ENCODE measurements at places on chromosomes 5 and 9.

GRCh38 chr5:122907276-122907675 lies 61.9 kb downstream of the SNX24 start:
- no peak for DNase-seq

GRCh38 chr5:150780816-150781221 lies 2.3 kb downstream of the SMIM3 start:
- DNase-seq = no peak

- no peak for DNase-seq
Observed at GRCh38 chr5:125189531-125189941, 443.1 kb upstream of the ZNF608 start.

- DNase-seq = no peak
Observed at GRCh38 chr9:38439291-38439915, 15.1 kb upstream of the IGFBPL1 start.

DNA sequence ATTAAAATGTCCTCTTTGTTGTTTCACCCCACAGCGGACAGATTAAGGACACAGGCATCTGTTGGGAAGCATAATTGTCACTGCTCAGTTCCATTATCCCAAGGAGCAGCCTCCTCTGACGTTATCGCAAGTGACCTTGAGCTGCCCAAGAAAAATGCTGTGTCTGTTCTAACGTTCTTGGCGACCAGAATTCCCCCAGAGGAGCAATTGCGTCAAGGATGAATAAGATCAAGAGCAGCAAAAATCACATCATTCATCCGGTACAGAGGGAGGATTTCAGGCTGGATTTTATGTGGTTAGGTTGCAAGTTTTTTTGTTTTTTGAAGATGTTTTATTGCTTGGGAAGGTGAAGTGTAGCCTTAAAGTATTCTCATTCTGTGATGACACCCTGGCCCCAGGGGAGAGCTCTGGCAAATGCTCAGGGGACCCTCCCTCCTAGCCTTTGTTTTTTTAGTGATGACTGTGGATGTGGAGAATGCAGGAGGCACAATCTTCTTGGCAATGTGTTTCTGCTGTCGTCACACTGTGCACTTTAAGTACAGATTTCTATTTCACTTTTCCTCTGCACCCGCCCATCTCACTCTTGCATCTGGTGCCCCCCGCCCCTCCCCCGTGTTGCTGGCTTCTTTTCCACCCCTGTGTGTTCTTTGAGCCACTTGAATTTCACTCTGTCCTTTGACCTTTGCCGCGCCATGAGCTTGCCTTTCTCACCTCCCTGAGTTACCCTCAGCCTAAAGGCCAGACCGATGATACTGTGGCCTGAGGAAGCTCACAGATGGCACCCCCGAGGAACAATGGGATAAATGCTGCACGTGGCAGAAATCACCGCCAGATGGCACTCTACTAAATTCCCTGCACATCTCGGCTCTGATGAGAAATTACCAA lies 308.5 kb downstream of the RAB3C start:
- no peak for DNase-seq

DNA sequence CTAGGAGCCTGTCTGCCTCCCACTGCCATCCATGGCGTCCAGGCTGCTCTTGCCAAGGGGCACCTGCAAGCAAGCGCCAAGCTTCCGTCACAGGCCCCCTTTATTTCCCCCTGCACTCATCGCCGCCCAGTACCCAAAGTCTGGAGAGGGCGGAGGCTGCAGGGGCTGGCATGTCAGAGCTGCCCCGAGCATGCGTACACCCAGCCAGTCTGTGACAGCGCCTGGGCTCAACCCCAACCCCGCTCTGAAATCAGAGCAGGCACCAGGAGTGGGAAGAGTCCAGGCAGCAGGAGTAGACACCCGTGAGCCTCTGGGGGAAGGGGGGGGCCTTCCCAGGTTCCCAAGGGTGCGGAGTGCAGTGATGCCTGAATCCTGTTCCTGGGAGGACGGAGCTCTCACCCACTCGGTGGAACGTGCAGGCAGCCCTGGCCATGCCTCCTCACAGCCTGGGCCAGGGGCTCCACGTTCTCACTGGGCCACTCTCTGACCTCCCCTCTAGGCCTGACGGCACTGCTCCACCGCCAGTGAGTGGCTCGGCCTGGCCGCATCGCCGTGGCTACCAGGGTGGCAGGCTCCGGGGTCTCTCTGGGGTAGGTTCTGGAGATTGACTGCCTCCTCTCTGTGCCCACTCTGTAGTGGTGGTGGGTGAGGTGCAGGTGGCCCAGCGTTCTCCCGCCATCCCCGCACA lies 469.0 kb downstream of the CDH9 start:
- no peak for DNase-seq

GRCh38 chr5:151200913-151201595 lies 22.8 kb downstream of the CCDC69 start:
- no peak for DNase-seq

- DNase-seq = no peak
Observed at GRCh38 chr9:111597852-111598732, 1.4 kb downstream of the PTGR1 start.

DNA sequence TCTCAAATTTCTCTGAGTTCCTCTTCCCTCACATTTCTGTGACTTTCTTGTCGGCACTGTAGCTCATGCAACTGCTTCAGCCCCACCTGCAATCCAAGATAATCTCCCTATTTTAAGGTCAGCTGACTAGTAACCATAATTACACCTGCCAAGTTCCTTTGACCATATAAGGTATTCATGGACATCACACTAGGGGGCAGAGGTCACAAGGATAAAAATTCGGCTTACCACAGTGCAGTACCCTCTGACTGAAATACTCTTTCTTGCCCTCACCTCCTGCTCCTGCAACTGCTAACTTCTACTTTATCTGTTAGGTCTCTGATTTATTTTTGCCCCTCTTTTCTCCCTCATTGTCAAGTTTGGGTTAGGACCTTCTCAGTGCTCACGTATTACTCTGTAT lies 144.2 kb downstream of the GDNF start:
- DNase-seq = no peak

DNA sequence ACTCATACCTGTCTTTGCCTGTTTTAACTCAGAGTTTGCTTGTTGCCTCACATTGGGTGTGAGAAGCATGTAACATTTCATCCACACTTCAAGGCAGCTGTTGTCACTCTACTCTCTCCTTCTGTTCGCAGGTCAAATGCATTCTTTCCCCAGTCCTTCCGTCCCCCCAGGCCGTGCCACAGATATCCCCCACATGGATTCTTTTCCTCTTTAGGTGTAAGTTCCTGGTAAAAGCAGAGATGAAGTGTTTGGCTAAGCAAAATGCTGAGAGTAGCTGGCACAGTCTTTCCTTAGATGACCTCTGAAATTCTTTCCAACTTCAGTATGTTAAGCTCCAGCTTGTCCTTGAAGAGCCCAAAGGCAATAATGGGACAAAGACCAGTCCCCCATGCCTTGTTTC lies 328.2 kb downstream of the SLIT3 start:
- no peak for DNase-seq

- no peak for DNase-seq
Observed at GRCh38 chr9:35552837-35553236, 52.2 kb upstream of the TESK1 start.

GRCh38 chr9:86407022-86407421 lies 52.8 kb upstream of the TUT7 start:
- DNase-seq = no peak

DNA sequence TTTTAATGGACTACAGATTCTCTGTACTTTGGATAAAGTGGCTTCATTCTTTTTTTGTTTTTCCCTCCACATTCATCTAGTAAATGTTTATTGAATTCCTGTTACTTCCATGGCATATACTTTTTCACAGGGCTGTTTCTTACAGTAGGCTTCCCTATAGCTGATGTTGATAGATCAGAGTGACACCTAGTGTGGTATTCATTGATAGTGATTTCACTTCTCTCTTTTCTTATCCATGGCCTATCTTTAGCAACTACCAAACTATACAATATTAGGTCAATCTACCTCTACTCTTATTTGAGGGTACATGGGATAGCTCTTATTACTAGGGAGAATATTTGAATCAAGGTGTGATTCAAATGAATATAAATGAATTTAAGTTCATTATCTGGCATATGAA lies 35.8 kb downstream of the FSD1L start:
- DNase-seq = no peak

GRCh38 chr5:37835380-37835973 lies 4.4 kb downstream of the GDNF start:
- no peak for DNase-seq

DNA sequence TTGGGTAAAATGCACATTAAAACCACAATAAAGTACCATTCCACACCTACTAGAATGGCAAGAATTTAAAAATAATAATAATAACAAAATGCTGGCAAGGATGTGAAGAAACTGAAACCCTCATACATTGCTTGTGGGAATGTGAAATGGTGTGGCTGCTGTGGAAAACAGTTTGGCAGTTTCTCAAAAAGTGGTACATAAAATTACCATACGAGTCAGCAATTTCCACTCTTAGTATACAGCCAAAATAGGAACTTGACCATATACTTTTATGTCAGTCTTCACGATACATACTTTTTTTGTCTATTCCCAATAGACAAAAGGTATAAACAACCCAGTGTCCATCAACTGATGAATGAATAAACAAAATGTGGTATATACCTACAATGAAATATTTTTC lies 15.6 kb downstream of the FKBP15 start:
- DNase-seq = no peak

- DNase-seq = no peak
Observed at GRCh38 chr5:169127431-169127830, 173.5 kb downstream of the SLIT3 start.

- DNase-seq = no peak
Observed at GRCh38 chr5:77893225-77893860, 117.2 kb upstream of the TBCA start.

DNA sequence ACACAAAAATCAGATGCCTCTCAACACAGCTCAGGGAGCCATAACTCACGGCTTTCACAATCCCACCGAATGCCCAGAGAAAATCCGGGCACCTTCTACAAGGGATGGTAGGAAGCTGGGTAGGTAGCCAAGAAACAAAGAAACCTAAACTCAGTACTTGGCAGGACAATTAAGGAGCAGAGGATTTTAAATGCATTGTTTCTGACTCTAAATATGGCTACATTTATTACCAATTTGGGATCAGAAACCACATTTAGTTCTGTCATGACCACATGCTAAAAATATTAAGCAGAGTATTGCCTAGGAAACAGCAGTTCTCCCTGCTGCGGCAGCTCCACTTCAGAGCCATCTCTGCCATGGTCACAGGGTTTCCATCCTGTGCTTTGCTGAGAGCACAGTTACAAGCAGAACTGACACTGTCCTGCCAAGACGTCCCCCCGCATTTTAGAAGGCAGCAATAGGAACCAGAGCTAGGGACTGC lies 57.5 kb downstream of the SIL1 start:
- no peak for DNase-seq

DNA sequence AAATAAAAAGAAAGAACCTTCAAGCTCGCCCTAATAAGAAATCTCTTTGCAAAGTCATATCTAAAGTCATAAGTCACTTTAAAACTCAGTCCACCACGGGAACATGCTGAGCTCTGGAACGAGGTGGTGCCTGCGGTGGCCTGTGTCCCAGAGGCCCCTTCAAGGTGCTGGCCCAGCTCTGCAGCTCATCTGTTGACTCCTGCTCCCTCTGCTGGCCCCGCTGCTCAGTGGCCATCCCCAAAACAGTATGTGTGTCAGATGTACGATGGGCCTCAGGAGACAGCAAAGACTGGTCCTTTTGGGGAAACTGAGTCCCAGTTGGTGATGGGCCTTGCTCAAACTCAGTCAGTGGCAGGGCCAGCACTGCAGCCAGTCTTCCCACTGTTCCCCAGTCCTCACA lies 22.8 kb upstream of the FOXB2 start:
- no peak for DNase-seq

DNA sequence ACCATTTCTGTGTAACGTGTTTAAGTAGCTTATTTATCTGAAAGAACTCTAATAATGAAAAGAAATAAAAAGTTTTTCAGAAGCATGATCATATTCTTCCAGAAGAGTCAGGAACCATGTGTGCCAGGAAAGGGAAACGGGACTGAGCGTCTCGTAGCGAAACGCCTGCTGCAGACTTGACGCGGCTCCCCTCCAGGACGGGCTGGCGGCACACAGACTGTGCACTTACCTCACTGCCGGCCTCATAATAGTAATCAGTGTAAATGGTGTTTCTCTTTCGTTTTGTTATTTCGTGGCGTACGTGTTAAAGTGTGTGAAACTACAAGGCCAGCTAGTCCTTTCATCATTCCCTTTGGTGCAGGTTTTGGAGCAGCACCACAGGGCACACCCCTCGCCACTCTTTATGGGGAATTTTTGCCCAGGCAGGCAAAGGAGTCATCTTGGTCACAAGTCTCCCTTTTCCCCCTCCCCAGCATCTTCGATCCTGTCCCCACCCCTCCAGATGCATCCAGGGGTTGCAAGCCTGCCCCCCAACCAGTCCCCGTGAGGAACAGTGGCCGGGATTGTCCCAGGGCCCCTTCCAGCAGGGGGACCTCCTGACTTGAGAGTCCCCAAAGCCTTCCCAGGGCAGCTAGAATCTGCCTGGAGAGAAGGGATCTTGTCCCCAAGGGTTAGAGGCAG lies 233.1 kb downstream of the FANCC start:
- DNase-seq = no peak

- DNase-seq = no peak
Observed at GRCh38 chr9:114098936-114099668, at the start of gene KIF12. Gene KIF12, minus strand, starts transcription at chr9:114099292. Its CDS starts 16 bp downstream, at chr9:114099276.

- DNase-seq = no peak
Observed at GRCh38 chr9:1332156-1332555, 282.0 kb downstream of the DMRT2 start.

- no peak for DNase-seq
Observed at GRCh38 chr5:127931396-127931795, 152.2 kb upstream of the SLC12A2 start.

GRCh38 chr5:177466861-177467260 lies 6.6 kb downstream of the DBN1 start:
- DNase-seq = no peak

DNA sequence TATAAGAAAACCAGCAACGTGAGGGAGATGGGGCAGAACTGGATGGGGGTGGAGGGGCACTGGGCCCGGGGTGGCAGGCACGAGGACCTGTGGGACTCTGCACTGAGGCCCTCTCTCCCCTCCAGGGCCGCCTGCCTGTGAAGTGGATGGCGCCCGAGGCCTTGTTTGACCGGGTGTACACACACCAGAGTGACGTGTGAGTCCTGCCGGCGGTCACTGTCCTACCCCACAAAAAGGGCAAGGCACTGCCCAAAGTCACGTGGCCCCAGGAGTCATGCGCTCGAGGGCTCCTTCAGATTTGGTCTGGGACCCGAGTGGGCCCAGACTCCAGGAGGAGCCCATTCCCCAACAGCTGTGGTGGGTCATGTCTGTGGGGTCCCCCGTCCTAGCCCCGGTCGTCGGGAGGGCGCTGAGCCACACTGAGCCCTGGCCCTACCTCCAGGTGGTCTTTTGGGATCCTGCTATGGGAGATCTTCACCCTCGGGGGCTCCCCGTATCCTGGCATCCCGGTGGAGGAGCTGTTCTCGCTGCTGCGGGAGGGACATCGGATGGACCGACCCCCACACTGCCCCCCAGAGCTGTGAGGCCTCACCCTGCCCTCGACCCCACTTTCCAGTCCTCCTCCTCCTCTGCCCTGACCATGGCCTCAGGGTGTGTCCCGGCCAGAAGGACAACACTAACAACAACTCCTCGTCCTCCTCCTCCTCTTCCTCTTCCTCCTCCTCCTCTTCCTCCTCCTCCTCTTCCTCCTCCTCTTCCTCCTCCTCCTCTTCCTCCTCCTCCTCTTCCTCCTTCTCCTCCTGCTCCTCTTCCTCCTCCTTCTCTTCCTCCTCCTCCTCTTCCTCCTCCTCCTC lies 9.7 kb downstream of the FGFR4 start:
- no peak for DNase-seq
